ENCODE measurements at places on chromosomes 13 and 19. TPM values are rescaled to one million over a fixed set of nuclear protein-coding genes. Genes with fewer than 3 reads are reported as not detected.

- DNase-seq: no peak
These were observed 52.2 kb upstream of the CYP4F8 start for GRCh38 chr19:15562861-15563260.

GRCh38 chr13:47168066-47168465 lies 271.2 kb upstream of the HTR2A start:
- no peak for DNase-seq

RAB20 gene
- 13.8 TPM for total RNA-seq

GRCh38 chr13:59633290-59633689 lies 530.4 kb downstream of the DIAPH3 start:
- DNase-seq: no peak

DNA sequence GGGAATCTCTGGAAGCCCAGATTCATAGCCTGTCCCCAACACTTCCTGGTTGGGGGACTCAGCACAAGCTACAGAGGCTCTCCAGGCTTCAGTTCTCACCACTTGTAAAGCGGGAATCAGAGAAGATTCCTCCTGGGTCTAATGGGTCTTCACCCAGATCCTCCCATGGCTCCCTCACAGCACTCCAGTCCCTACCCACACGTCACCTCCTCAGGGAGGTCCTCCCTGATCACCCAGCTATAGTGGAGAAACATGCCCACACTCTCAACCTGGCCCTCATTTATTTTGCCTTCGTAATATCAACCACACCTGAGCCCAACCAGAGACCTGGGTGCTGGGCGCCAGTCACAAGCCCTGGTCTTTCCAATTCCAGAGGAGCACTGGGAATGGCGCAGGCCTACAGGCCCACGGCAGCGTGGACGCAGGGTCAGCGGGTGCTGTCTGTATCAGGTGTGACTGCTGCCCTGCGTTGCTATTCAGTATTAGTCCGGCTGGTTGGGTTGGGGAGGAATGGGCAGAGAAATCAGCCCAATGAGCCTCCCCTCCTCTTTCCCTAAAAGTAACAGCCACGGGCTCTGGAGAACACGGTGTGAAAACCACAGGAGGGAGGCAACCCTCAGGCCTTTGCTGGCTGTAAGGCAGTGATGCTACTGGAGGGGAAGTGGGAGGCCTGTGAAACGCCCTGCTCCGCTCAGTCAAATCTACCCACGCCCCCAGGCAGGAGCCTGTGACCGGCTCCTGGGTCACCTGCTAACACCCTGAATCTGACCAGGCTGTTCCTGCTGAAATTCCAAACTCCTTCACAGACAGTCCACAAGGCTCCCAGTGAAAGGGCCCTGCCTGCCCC lies 5.2 kb downstream of the AKT2 start:
- no peak for DNase-seq

FBL gene
- total RNA-seq: 63.1 TPM

- no peak for DNase-seq
These were observed 9.1 kb upstream of the IGSF23 start for GRCh38 chr19:44604241-44604640.

ZNF90 gene
- total RNA-seq: 0.66 TPM

LILRA5 gene
- total RNA-seq: 0.66 TPM

DNA sequence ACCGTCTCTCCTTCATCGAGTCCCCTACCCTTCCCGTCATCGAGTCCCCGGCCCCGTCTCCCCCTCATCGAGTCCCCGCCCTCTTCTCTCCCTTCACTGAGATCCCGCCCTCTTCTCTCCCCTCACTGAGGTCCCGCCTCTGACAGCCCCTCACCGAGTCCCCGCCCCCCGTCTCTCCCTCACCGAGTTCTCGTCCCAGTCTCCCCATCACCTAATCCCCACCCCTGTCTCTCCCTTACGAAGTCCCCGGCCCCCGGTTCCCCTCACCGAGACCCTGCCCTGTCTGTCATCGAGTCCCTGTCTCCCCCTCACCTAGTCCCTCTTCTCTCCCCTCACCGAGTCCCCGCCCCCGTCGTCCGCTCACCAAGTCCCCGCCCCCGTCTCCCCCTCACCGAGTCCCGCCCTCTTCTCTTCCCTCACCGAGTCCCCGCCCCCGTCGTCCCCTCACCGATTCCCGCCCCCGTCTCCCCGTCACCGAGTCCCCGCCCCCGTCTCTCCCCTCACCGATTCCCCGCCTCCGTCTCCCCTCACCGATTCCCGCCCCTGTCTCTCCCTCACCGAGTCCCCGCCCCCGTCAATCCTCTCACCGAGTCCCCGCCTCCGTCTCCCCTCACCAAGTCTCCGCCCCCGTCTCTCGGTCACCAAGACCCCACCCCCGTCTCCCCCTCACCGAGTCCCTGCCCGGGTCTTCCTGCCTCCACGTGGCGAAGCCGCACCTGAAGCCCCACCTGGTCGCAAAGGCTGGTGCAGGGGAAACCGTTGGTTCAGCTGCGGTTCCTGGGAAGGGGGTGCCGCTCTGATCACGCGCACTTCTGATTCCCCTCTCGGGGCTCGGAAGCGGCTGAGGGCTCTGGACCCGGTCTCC lies 23.9 kb upstream of the ZNF846 start:
- DNase-seq: peak; percentile 95

DNA sequence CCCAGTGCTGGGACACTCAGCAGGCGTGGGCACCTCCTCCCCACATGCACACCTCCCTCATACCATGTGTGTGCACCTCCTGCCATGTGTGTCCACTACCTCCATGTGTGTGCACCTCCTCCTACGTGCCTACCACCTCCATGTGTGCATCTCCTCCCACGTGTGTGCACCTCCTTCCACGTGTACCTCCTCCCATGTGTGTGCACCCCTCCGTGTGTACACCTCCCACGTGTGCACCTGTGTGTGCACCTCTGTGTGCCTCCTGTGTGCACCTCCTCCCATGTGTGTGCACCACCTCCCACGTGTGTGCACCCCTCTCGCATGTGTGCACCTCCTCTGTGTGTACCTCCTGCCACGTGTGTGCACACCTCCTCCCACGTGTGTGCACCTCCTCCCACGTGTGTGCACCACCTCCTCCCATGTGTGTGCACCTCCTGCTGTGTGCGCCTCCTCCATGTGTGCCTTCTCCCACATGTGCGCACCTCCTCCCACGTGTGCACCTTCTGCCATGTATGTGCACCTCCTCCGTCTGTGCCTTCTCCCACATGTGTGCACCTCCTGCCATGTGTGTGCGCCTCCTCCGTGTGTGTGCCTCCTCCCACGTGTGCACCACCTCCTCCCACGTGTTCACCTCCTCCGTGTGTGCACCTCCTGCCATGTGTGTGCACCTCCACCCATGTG lies 6.1 kb upstream of the C13orf46 start:
- DNase-seq: no peak

GRCh38 chr13:100394005-100394695 lies 194.4 kb downstream of the GGACT start:
- no peak for DNase-seq

DNA sequence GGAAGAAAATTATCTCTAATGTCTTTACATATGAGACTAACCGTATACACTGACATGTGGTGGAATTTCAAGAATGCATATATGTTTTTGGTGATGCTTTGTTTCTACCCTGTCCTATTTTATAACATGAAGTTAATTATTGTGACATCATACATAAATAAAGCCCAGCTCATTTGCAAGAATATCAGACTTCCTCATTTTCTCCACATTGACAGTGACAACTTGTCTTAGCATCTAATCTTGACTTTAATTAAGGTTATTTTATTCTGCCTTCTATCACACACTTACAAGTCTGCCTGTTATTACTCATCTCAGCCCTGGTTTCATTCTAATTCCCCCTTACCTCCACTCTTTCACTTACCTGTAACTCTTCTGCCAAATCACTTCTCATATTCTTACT lies 140.6 kb upstream of the STARD13 start:
- no peak for DNase-seq
